ENCODE measurements at places on chromosomes 12 and 14.

DNA sequence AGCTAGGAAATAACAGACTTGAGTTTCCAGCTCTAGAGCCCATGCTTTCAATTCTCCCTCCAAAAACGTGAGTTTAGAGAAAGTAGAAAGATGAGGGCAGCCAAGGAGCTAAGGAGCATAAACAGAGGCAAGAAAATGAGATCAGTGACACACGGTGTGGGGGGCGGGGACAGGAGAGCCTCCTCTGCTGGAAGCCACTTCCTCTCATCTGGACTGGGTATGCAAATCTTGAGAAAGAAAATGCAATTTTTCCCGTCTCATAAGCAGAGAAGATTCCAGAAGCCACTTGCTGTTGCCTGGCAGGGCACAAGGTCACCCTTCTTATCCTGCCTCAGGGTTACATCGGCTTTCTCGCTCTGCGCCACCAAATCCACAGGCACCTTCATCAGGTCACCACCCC lies 6.0 kb downstream of the OR10P1 start:
- DNase-seq = no peak

DNA sequence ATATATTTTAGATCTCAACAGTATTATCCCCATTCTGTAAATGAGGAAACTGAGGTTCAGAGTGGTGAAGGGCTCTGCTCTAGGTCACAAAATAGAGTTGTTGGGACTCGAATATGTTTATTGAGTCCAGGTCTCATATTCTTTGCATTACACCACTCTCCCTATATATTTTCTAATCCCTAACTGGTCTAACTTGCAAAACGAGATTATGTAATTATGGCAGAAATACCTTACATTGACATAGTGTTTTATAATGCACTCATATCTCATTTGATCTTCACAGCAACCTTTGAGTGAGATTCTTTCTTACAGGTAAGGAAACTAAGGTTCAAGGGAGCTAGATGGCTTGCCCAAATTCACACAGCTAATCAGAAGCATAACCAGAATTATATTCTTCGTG lies 106.9 kb upstream of the LRIG3 start:
- DNase-seq = no peak

- DNase-seq = no peak
Measured at GRCh38 chr12:64025174-64025958, 180.9 kb downstream of the SRGAP1 start.

DNA sequence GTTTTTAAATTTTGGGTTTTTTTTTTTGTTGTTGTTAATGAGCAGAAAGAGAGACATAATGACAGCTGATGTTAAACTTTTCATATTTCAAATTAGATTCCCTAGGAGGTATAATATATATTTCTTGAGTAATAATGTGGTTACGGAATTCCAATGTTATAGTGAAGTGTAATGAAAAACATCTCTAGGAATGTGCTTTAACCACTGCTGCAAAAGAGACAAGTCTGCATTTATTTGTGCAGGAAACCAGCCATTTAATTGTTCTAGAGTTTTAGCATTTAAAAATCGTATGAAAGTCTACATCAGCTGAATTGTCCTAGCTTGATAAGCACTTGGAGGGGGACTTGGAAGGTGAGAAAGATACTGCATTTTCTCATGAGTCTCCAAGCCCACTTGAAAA lies 14.3 kb downstream of the SERPINA10 start:
- no peak for DNase-seq

DNA sequence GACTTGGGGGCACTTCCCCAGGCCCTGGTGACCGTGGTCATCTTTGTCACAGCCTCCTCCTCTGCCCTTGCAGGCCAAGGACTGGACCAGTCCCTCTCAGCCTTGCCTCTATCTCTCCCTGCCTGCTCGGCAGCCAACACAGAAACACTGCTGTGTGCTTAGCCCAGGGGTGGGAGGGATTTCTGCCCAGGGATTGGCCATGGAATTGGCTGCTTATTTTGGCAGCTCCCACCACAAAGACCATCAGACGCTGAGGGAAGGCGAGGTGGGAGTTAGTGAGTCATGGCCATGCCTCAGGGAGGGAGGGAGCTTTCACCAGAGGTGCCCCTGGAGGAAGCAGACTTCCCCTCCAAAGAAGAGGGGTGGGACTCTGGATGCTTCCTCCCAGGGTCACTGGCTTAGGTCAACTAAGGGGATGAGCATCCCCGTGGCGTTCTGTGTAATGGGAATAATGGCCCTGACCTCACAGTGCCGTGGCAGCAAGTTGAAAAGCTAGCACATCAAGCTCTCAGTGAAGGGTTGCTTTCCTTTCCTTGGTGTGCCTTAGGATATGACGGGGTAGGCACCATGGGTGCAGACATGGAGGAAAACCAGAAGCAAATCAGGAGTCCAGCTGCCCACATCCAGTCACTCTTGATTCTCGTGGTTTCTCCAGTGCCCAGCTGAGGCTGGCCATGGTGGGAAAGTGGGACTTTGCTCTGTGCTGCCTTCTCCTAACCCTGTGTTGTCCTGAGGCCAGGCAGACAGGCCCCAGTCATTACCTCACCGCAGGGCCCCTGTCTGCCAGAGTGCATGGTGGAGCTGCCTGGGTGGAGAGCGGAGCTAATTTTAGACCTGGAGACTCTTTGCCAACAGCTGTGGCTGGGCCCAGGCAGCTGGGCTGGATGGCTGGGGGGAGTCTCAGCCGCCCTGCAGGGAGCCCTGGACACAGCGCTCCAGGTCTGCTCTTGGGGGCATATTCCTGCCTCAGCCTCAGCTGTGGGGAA lies 21.4 kb downstream of the B4GALNT3 start:
- no peak for DNase-seq

GRCh38 chr14:101359221-101360053 lies 201.9 kb upstream of the DIO3 start:
- DNase-seq = no peak

GRCh38 chr12:62783881-62784280 lies 151.1 kb downstream of the PPM1H start:
- no peak for DNase-seq

DNA sequence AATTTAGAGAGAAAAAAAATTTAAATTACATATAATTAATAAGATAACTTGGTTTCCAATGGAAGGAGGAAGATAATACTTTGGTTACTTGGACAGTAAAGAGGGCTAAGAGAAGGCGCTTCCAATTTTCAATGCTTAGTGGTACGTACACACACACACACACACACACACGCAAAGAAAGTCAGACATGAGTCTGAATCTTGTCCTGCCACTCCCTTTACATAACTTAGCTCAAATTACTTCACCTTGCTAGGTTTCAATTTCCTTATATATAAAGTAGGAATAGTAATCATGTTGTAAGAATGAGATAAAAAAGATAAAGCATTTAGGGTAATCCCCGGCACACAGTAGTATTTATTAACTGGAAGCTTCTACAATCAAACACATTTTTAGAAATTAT lies 39.7 kb upstream of the VCPKMT start:
- no peak for DNase-seq

DNA sequence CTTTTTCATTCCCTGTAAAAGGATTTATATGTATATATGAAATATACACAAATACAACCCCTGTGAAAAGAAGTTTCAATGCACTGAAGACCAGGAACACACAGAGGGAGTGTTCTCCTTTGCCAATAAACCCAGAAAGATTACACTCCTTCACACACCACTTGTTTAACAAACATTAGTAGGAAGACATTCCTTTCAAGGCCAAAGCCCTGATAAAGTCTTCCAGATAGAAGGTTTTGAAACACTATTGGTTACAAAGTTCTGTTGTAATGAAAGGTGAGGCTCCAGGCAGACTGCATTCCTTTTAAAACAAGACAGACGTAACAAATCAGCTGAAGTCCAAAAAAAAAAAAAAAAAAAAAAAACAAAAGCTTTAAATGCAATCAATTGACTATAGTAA lies 81.0 kb downstream of the PTPN21 start:
- DNase-seq = no peak

GRCh38 chr14:72800848-72801370 lies 93.0 kb downstream of the DPF3 start:
- DNase-seq = no peak

- no peak for DNase-seq
Measured at GRCh38 chr12:25494926-25495325, 58.2 kb downstream of the LMNTD1 start.

DNA sequence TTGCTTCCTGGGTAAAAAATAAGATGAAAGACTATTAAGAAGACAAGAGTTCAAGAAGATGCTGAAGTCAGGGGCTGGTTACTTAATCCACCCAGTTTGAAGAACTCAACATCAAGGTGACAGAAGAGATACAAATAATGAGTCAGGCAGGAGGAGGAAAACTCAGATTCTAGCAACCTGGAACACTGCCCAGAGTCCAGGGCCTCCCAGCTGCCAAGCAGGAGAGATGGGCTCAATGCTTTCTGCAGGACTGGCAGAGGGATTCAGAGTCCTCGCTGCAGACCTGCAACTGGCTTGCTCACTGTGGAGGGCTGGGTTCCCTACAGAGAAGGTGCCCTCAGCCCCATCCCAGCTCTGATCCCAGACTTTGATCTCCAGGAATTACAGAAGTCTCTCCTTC lies 28.6 kb upstream of the CEBPE start:
- no peak for DNase-seq

- no peak for DNase-seq
Measured at GRCh38 chr12:104929977-104930376, 28.1 kb downstream of the SLC41A2 start.

GRCh38 chr12:121000530-121000929 lies 15.8 kb downstream of the C12orf43 start:
- no peak for DNase-seq

DNA sequence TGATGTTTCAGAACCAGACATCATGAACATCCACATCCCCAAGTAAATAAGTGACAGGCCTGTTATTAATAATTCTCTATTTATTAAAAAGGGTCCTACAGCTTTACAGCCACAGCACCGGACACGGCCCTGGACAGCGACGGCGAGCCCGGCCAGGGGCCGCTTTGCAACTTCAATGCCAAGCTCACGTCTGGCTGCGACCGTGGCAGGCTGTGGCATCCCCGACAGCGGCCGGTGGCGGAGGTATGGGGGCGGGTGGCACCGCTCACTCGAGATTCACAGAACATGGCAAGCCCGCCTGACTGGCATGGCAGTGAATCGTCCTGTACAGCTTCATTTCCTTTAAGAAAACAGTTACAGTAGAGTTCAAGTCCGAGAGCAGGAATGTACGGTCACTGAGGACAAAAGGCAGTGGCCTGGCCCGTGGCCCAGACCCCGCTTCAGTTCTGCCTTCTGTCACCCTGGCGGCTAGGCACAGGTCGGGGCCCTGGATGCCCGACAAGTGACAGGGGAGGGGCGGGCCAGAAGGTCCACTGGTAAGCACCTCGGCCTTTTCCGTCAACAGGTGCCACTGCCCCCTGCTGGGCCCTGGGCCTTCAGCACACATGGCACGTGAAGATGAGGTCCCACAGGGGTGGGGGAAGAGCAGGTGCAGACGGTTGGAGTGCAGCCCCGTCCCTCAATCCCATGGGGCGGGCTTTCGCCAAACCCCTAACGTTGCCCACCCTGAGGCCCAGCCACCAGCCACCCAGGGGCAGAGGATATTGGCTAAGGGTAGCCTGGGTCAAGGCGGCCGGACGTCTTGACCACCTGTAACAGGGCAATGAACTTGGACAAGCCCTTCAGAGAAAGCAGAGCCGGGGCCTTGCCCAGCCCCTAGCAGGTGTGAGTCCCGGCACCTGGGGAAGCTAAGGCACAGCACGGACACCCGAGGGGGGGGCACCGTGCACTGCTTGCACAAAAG lies 30.3 kb downstream of the HIP1R start:
- no peak for DNase-seq

DNA sequence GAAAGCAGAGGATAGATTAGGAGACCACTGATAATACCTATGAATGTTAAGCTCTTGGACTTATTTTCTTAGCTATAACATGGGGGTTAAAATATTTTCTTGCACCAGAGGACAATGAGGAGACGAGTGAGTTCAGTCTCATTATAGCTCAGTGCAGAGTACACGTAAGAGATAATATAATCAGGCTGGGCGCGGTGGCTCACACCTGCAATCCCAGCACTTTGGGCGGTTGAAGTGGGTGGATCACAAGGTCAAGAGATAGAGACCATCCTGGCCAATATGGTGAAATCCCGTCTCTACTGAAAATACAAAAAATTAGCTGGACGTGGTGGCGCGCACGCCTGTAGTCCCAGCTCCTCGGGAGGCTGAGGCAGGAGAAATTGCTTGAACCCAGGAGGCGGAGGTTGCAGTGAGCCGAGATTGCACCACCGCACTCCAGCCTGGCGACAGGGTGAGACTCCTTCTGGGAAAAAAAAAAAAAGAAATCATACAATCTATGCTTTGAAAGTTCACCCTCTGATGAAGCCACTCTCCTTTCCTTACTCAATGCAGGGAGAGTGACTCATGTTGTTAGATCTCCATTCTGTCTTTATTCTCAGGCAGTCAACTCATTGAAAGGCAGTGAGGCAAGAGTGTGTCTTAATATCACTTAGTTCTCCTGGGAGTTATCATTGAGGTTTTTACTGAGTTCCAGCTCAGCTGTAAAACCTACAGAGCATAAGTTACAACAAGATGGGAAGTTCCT lies 134.2 kb downstream of the SYNE2 start:
- DNase-seq = no peak

GRCh38 chr14:94966868-94967267 lies 190.5 kb downstream of the DICER1 start:
- DNase-seq = no peak

DNA sequence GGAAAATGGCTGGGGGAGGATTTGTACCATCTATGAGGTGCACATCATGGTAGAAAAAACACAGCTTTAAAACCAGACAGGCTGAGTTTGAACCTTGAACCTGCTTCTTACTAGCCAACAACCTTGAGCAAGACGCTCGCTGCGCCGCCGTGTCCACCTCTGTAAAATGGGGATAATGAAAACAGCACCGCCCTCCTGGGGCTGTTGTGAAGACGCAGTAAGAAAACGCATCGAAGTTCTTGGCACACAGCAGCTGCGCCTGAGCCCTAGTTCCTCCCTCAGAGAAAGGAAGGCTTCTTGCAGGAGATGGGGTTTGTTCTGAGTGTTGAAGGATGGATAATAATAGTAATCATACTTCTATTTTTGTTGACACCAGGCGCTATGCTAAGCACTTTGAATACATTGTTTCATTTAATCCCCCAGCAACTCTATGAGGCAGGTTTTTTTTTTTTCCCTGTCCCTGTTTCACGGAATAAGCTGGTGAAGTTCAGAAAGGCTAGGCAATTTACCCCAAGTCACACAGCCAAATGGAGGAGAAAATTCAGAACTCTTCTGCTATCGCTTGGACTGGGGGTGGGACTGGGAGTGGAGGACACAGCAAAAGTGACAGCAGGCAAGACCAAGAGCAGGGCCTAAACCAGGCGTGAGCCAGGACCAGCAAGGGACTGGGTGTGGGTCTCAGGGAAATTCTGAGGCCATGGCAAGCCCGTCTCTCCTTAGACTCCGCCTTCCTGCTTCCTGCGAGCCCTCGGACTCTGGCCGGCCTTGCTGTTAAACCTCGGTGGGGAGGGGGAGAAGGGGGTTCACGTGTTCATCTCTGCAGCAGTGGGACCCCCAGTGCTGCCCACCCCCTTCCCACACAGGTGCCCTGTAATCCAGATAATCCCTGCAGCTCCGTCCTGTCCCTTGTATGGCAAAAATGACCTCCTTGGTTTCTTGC lies 97.5 kb downstream of the LRRC74A start:
- DNase-seq = no peak
